Heart right ventricle (tissue), 16 donors: ENCODE measurements at places on chromosomes 5 and 9. TPM values are rescaled to one million over a fixed set of nuclear protein-coding genes. Genes with fewer than 3 reads are reported as not detected.

Gene LSM11
- 1.8 TPM for total RNA-seq

- DNase-seq: no peak
Measured at GRCh38 chr9:102225841-102226441, 487.5 kb upstream of the GRIN3A start.

DNA sequence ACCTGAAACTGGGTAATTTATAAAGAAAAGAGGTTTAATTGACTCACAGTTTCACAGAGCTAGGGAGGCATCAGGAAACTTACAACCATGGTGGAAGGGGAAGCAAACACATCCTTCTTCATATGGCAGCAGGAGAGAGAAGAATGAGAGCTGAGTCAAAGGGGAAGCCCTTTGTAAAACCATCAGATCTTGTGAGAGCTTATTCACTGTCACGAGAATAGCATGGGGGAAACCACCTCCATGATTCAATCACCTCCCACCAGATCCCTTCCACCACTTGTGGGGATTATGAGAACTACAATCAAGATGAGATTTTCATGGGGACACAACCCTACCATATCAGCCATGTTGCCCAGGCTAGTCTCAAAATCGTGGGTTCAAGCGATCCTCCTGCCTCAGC is 143.4 kb downstream of the FGF18 start:
- no peak for DNase-seq

Gene ADRB2
- total RNA-seq: 7.8 TPM

- peak; percentile 86 for DNase-seq
Measured at GRCh38 chr9:128635266-128636023, 21.2 kb downstream of the DYNC2I2 start.

- DNase-seq: no peak
Measured at GRCh38 chr9:134619448-134619982, 22.1 kb upstream of the COL5A1 start.

GRCh38 chr5:143213851-143214363 is 189.6 kb downstream of the NR3C1 start:
- DNase-seq: no peak

Gene POC5
- total RNA-seq: 3.0 TPM

DNA sequence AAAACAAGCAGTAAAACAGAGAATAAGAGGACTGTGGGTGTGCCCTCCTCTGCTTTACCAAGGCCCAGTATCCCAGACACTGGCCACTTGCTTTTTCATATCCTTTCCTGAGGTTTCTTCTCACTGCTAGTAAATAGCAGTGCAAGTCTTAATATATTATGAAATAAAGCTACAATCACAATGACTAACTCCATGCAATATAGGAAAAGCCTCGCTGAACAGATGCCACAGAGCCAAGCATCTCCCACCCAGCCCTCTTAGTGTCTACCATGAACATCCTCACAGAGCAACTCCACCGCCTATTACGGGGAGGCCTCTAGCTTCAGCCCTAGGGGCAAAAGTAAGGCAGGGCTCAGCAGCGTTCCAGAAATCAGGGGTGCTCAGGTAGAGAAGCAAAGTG is 130.7 kb upstream of the LHFPL2 start:
- no peak for DNase-seq

DNA sequence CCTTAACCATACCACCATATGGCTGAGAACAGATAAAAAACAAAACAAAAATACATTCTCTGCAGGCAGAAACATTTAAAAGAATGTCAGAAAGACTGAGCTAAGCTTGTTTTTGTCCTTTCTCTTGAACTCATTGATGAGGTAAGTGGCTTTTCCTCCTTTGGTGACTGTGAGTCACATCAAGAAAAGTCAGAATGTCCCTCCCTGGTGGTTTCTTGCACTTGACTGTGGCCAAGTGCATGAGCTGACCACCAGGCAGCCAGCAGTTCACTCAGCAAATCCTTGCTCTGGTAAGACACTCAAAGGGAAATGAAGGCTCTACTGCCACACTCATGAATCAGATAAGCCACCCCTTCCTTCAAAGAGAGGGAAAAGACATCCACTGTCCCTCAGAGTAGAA is 970.9 kb downstream of the TAF11L14 start:
- no peak for DNase-seq

GRCh38 chr5:68255305-68256120 is 40.0 kb downstream of the PIK3R1 start:
- DNase-seq: no peak

Gene PCDHA11
- total RNA-seq: not detected

Gene CYLC2
- total RNA-seq: not detected

DNA sequence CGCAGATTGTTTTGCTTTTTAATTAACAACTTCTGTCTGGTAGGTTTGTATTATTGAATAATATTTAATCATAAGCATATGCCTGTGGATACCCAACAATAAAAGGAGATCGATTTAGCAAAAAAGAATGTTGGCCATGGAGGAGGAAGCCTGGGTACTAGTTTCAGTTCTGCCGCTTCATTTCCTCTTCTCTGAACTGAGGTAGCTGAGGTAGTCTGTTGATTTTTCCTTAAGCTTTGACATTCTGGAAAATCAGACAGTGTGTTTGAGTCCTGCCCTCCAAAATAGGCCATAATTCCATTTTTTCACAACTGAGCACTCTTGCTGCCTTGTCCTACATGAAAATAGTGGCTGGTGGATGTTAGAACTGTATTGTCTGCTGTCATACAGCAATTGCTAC is 6.0 kb upstream of the GPR21 start:
- DNase-seq: no peak

Gene F12
- total RNA-seq: not detected

DNA sequence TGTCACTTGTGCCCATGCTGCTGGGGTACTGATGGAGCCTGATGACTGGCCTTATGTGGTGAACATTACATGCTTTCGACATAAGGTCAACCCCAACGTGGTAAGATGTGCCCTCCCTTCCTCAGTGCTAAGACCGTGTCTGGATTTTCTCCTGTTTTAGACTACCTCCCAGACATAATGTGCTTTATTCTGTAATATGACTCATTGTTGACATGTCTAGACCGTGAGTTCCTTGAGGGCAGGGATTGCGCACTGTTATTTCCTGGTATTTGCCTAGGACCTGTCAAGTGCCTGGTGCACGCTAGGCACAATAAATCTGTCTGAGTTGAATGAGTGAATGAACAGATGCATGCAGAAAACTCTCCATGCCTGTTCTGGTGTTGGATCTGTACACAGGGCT is 346.0 kb downstream of the KDM4C start:
- DNase-seq: no peak

- peak; percentile 31 for DNase-seq
Measured at GRCh38 chr9:18473652-18474279, at the start of gene ADAMTSL1. TSS of gene ADAMTSL1 (plus strand) at chr9:18474153. CDS start at chr9:18474233, 80 bp downstream.

Gene SH3RF2
- total RNA-seq: 307 TPM

DNA sequence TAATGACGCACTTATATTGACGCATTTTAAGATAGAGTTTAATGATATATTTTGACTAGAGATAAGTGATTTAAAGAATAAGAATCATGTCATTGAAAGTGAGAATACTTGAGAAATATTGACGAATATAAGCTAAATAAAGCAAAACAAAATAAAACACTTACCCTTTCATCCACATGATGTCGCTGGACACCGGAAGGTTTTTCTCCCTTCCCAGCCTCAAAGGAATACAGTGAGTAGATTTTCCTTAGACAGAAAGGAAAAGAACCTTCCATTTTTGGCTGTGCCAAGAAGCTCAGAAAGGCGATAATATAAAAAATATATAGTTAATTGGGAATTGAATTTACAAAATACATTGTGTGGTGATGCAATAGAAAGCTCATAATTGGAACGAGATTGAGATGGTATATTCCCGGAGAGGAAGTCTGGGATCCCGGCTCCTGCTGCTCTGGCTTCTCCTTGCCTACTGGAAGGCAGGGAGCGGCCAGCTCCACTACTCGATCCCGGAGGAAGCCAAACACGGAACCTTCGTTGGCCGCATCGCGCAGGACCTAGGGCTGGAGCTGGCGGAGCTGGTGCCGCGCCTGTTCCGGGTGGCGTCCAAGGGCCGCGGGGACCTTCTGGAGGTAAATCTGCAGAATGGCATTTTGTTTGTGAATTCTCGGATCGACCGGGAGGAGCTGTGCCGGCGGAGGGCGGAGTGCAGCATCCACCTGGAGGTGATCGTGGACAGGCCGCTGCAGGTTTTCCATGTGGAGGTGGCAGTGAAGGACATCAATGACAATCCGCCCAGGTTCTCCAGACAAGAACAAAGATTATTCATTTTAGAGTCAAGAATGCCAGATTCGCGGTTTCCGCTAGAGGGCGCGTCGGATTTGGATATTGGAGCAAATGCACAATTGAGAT is at the start of gene PCDHA5:
Gene PCDHA5, plus strand, starts transcription at position 239 of the 906 bp plus-strand sequence.
- no peak for DNase-seq

DNA sequence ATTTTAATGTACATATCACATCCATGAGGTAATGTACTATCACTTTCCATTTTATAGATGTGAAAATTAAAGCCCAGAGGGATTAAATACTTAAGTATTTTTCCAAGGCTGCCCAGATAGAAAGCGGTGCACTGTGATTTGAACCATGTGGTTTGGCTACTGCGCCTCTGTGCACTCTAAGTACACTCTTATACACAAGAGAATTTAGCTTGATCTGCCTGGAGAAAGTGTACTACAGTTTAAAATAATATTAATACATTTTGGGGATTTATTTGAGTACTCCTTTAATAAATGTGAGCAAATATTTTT is 360.4 kb upstream of the ACTBL2 start:
- no peak for DNase-seq

DNA sequence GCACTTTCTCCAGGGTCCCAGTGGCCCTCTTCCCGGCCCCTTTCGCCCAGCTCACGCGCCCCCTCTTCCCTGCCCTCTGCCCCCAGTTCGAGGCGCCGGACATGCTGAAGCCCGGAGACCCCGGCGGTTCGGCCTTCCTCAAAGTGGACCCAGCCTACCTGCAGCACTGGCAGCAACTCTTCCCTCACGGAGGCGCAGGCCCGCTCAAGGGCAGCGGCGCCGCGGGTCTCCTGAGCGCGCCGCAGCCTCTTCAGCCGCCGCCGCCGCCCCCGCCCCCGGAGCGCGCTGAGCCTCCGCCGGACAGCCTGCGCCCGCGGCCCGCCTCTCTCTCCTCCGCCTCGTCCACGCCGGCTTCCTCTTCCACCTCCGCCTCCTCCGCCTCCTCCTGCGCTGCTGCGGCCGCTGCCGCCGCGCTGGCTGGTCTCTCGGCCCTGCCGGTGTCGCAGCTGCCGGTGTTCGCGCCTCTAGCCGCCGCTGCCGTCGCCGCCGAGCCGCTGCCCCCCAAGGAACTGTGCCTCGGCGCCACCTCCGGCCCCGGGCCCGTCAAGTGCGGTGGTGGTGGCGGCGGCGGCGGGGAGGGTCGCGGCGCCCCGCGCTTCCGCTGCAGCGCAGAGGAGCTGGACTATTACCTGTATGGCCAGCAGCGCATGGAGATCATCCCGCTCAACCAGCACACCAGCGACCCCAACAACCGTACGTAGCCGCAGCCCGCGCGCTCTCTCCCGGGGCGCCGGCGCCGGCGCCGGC is 1.0 kb downstream of the PRDM6 start:
- no peak for DNase-seq

Gene ROPN1L
- total RNA-seq: 0.32 TPM

DNA sequence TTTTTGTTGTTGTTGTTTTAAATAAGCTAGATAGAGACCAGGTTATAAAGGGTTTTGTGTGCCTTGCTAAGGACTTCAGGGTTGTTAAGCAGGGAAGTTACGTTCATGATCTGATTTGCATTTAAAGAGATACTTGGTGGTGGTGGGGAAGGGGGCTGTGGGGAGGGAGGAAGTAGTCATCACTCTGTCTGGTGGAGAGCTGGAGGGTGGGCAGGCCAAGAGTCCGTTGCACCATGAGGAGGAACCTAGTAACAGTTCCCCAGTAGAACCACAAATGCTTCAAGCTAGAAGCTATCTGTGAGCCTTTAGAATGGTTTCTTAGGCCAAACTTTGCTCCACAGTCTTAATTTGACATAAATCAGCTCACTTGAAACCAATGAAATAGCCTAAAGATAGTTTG is 18.7 kb upstream of the ROPN1L start:
- DNase-seq: no peak

GRCh38 chr9:93008457-93008856 is 50.0 kb upstream of the SUSD3 start:
- no peak for DNase-seq

- DNase-seq: no peak
Measured at GRCh38 chr5:112064271-112064701, 307.3 kb upstream of the NREP start.

Gene SCGB3A1
- not detected for total RNA-seq

DNA sequence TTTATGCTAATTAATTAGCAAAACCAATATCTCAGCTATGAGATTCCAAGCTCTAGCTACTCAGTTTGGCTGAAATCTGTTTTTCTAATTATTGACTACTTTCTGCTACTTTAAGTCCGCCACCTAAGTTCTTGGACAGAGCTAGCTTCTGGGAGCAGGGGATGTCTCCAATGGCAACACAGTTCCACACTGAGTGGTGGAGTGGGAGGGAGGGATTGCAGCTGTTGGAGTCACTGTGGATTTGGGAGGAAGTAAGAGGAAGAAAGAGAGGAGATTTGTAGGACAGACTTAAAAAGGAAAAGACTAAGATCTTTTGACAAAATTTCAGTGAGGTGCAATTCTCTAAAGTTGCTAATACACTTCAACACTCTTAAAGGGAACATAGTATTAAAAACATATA is 450.8 kb downstream of the NFIB start:
- peak; percentile 84 for DNase-seq

DNA sequence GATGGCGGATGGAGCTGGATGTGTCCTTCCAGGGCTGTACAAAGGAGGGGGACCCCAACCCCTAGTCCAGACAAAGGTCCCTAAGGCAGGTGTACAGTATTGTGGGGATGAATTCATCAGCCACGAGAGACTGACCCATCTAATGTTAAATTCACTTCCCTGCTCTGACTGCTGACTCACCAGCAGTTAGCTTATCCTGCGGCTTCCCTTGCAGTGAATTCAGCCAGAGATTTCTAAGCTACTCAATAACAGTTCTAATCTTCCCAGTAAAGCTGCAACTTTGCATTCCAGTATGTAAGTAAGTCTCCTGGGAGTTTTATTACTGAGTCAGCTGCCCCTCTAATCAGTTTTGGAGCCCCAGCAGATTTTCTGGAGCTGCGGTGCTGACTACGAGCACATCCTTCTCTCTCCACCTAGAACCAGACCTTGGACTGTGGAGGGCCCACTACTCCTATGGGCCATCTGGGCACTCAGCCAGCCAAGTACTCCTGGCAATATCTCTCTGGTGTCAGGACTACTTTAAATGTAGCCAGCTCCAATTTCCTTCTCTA is 16.1 kb downstream of the B4GALT1 start:
- peak; percentile 70 for DNase-seq

GRCh38 chr5:95919658-95920057 is 42.0 kb downstream of the ELL2 start:
- no peak for DNase-seq

Gene TMEM252
- 0.51 TPM for total RNA-seq

DNA sequence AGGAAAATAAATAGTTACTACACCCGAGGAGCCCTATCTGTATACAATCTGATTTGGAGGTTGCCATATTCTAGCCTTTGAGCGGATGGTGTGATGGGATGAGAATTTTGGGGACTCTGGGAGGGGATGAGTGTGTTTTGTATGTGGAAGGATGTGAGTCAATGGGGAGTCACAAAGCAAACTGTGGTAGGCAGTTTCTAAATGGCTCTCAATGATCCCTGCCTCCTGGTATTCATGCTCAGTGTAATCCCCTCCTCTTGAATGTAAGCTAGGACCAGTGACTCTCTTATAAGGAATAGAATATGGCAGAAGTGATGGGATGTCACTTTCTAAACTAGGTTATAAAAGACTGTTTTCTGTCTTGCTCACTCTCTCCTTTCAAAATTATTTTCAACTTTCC is 205.7 kb upstream of the RIOK2 start:
- DNase-seq: no peak

GRCh38 chr5:123085638-123086286 is 3.3 kb upstream of the PRDM6 start:
- DNase-seq: no peak

- no peak for DNase-seq
Measured at GRCh38 chr9:94507531-94508258, 47.2 kb upstream of the PCAT7 start.
